ENCODE measurements at places on chromosomes 4 and X. TPM values are rescaled to one million over a fixed set of nuclear protein-coding genes. Genes with fewer than 3 reads are reported as not detected.

GRCh38 chrX:109760209-109760921, 27.3 kb upstream of the ACSL4 start:
- H3K36me3 ChIP-seq, result no peaks in the 10 kb centered on the region
- H3K4me3 ChIP-seq, result no peak overlapping the region
- no peaks in the 10 kb centered on the region for H3K4me1 ChIP-seq
- H3K27me3 ChIP-seq, result no peaks in the 10 kb centered on the region
- H3K27ac ChIP-seq, result no peak overlapping the region

SMIM14 gene
- total RNA-seq, result 127 TPM

DNA sequence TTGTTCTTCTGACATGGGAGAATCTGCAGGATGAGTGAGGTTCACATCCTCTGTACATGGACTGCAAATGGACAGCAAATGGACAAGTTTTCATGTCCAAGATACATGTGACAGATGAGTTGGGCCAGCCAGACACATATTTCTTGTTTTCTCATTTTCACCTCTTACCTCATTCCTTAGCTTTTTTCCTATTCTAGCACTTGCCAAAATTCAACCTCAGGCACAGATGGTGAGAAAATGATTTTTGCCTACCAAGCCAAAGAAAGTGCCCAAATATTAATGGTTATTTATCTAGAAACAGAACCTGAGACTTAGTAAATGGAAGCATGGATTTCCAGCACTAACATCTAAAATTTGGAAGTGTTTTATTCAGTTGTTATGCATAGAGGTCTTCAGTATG, 402.2 kb downstream of the AFF2 start:
- no peak overlapping the region for H3K27ac ChIP-seq
- H3K4me1 ChIP-seq, result no peaks in the 10 kb centered on the region
- H3K27me3 ChIP-seq, result no peaks in the 10 kb centered on the region
- H3K4me3 ChIP-seq, result no peak overlapping the region
- no peak for DNase-seq

DNA sequence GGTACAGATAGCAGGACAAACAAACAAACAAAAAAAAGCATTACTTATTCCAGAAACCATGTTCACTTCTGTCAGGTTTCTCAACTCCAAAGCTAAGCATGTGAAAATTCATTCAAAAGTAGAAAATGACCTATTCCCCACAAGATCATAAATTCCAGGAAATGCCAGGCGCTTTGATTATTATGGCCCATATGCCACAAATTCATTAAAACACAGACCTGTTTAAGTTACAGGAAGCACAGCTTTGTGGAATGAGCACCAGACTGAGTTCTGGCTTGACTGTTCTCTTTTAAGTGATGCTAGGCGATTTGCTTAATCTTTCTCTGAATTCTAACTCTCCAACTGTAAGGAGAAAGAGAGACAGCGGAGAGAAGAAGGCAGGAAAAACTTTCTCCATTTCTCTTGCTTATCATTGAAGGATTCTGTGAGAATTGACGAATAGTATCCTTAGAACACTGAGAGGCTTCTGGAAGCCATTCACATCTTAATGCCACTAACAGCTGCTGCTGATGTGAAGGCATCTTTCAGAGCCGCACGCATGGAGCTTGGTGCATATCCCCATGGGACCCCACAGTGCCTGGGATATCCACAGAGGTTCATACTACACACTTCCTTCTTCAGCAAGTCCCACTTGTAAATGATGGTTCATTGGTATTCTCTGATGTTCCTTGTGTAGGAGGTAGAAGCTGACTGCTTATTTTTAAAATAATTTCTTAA, 138.0 kb downstream of the ZNF674 start:
- no peaks in the 10 kb centered on the region for H3K36me3 ChIP-seq
- no peak for DNase-seq
- H3K4me3 ChIP-seq, result no peak overlapping the region

GRCh38 chrX:7146703-7147412, 654 bp upstream of the STS start:
- peak overlapping the region; percentile 91 for H3K27ac ChIP-seq
- H3K4me1 ChIP-seq, result peaks cover 7% of the 10 kb centered on the region
- DNase-seq, result peak; percentile 80

DNA sequence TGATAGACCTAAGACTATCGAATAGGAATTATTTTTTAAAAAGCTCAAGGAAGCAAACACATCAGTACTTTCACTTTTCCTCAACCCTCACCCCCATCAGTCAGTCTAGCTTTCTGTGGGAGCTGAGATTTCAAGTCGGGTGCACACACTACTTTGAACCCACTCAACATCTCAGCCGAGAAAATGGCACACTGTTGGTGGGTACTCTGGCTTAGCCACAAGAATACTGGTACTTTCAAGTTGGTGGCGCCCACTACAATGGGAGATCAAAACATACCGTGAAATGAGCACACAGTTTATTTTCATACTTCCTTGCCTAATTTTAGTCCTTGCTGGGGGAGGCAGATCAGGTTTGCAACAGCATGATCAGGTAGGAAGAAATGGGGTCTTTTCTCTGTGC, 10.2 kb downstream of the CD40LG start:
- no peaks in the 10 kb centered on the region for H3K27me3 ChIP-seq
- H3K4me1 ChIP-seq, result no peaks in the 10 kb centered on the region
- H3K4me3 ChIP-seq, result no peak overlapping the region

DNA sequence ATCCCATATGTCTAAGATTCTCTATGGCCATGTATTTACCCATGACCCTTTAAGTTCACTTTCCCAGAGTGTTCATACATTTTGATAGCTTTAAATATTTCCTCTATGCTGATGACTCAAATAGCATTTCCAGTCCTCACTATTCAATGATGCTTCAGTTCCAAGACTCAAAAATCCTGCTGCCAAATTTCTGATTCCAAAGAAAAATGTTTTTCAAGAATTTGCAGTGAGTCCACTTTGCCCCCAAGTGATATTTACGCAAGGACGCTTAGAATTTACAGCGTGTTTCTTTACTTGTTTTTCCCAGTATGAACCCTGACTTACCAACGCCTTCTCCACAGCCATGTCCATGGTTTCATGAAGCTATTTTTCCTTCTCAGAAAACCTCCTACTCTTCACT, 127.9 kb upstream of the PCDH18 start:
- H3K27me3 ChIP-seq, result no peaks in the 10 kb centered on the region
- no peak for DNase-seq
- H3K36me3 ChIP-seq, result no peaks in the 10 kb centered on the region
- no peak overlapping the region for H3K27ac ChIP-seq

DNA sequence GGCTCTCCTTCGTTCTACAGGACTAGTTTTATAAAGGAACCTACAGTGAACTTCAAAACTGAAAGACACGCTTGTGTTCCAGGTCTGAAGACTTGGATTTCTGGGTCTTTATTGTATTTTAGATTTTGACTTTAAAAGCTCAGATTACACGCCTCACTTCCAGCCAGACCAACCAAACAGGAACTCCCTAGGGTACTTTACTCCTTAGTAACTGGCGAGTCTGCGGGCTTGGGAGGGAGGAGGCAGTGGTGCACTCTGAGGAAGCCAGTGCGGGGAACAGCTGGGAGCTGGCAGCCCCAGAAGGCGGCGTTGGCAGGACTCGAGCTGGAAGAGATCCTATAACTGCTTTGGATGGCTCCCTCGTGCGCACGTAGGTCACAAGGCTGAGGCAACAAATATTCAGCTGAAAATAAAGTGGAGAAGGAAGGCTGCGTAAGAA, 391 bp upstream of the PHKA1 start:
- peak overlapping the region; percentile 57 for H3K27ac ChIP-seq
- no peaks in the 10 kb centered on the region for H3K27me3 ChIP-seq
- H3K4me3 ChIP-seq, result peak overlapping the region; percentile 48
- no peaks in the 10 kb centered on the region for H3K36me3 ChIP-seq
- H3K4me1 ChIP-seq, result no peaks in the 10 kb centered on the region

GRCh38 chrX:19670854-19671620, 155.7 kb upstream of the MAP3K15 start:
- H3K4me1 ChIP-seq, result no peaks in the 10 kb centered on the region
- H3K36me3 ChIP-seq, result no peaks in the 10 kb centered on the region
- peak overlapping the region; percentile 69 for H3K27ac ChIP-seq
- H3K27me3 ChIP-seq, result no peaks in the 10 kb centered on the region
- DNase-seq, result peak; percentile 67
- peak overlapping the region; percentile 8 for H3K4me3 ChIP-seq

DNA sequence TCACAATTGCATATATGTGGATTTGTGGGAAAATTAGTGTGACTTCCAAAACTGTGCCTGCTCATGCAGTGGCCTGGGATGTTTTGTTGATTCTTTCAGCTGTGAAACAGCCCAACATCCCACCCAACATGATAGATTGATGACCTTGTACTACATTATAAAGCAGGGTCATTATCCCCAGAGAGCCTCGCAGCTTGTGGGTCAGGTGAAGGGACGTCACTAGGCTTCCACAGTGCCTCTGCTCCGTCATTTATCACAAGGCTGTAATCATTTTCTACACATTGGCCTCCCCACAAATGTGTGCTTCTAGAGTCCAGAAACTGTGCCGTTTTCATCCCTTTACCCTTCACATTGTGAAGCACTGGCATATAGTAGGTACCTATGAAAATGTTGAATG, 31.6 kb downstream of the ALPK1 start:
- no peaks in the 10 kb centered on the region for H3K36me3 ChIP-seq
- H3K27me3 ChIP-seq, result no peaks in the 10 kb centered on the region
- no peak overlapping the region for H3K4me3 ChIP-seq
- H3K27ac ChIP-seq, result no peak overlapping the region

DNA sequence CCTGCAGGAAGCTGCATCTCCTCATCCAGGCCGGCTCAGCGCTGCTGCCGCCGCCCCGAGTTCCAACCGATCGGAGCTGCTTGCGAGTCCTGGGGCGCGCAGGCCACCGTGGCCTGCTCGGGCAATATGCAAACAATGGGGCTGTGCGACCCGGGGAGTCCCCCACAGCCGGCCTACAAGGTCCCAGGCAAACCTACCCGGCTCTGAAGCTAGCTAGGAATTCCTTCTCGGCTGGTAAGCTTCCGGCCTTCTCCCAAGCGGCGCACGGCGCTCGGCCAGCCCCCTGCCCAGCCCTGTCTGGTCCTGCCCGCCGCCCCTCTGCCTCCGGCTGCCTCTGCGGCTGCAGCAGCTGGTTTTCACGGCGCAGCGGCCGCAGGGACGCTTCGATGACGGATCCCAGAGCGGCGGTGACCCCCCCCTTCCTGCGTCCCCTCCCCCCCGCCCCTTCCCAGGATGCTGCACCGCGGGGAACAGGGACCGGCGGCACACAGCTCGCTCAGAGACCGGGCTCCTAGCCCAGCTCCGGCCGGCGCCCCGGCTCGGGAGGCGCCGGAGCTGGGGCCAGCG, 59.4 kb downstream of the TSC22D3 start:
- H3K36me3 ChIP-seq, result no peaks in the 10 kb centered on the region
- peak overlapping the region; percentile 71 for H3K27ac ChIP-seq
- H3K4me1 ChIP-seq, result peaks cover 2% of the 10 kb centered on the region
- H3K27me3 ChIP-seq, result peaks cover 3% of the 10 kb centered on the region

DNA sequence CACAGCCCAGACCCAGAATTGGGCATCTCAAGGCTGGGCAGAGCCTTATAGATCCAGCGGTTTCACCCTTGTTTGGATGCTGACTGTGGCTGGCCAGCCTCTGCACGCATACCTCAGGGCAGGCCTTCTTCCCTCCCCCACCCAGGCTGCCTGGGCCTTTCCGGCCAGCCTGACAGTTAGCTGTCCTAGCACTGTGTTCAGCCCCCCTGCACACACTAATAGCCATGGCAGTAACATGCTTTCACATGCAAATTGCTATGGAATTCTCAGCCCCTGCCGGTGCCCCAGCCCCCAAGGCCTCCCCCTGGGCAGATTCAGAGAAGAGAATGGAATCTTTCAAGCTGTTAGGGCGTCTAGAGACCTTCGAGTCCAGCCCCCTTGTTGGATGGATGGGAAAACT, 17.7 kb downstream of the EFNB1 start:
- H3K4me1 ChIP-seq, result peaks cover 14% of the 10 kb centered on the region
- DNase-seq, result no peak
- no peak overlapping the region for H3K27ac ChIP-seq
- H3K27me3 ChIP-seq, result no peaks in the 10 kb centered on the region
- H3K4me3 ChIP-seq, result no peak overlapping the region

DNA sequence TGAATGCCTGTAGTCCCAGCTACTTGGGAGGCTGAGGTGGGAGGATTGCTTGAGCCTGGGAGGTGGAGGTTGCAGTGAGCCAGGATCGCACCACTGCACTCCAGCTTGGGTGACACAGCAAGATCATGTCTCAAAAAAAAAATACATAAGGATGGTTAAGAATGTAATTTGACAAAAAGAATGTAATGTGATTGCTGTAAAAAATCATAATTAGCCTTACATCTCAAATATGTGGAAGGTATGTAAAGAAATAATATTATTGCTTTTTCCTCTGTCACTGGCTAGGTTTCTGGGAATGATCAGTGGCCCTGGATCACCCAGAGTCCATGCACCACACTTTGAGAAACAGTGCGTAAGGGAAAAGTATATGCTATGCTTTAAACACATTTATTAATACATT, 106.1 kb upstream of the C1GALT1C1 start:
- no peak for DNase-seq
- H3K36me3 ChIP-seq, result no peaks in the 10 kb centered on the region
- H3K4me1 ChIP-seq, result no peaks in the 10 kb centered on the region
- H3K27me3 ChIP-seq, result no peaks in the 10 kb centered on the region
- no peak overlapping the region for H3K27ac ChIP-seq

MSN gene
- total RNA-seq, result 27.5 TPM

DCAF12L2 gene
- 0.08 TPM for total RNA-seq

SPANXC gene
- total RNA-seq, result not detected

GPR173 gene
- 1.2 TPM for total RNA-seq

NXF2 gene
- total RNA-seq, result not detected

- H3K4me3 ChIP-seq, result no peak overlapping the region
- H3K4me1 ChIP-seq, result no peaks in the 10 kb centered on the region
- DNase-seq, result no peak
- H3K27me3 ChIP-seq, result no peaks in the 10 kb centered on the region
- no peak overlapping the region for H3K27ac ChIP-seq
Measured at GRCh38 chr4:87974856-87975462, 555 bp upstream of the SPP1 start.

SHISA3 gene
- total RNA-seq, result 0.86 TPM

- H3K4me1 ChIP-seq, result no peaks in the 10 kb centered on the region
- DNase-seq, result peak; percentile 20
- H3K36me3 ChIP-seq, result no peaks in the 10 kb centered on the region
- H3K27me3 ChIP-seq, result no peaks in the 10 kb centered on the region
Measured at GRCh38 chrX:70033348-70034051, 16.2 kb downstream of the AWAT2 start.

RHOH gene
- total RNA-seq, result 2.6 TPM

ZNF157 gene
- total RNA-seq, result not detected

DNA sequence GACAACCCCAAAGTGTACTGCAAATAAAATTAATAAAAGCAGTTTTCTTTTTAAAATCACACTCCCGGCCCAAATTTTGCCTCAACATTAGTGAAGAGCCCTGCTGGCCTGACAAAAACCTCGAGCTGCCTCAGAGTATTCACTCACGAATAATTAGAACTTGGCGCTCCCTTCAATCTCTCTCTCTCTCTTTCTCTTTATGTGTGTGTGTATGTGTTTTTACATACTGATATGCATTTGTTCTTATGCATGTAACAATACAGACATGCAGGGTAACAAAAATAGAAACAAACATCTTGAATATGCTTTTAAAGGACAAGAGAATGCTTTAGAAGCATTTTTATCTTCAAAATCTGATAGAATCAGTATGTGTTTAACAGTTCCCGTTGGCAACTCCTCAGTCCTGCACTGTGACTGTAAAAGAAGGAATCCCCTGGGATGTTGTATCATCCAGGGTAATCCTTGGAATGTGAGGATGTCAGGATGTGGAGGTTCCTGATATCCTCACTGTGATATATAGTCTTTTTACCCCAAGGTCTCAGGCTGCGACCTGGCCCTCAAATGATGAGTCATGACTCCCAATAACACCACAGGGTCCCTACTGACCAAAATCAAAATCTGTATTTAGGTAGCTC, 53.0 kb downstream of the PTCHD1 start:
- no peaks in the 10 kb centered on the region for H3K27me3 ChIP-seq
- H3K4me3 ChIP-seq, result no peak overlapping the region
- no peak for DNase-seq
- no peaks in the 10 kb centered on the region for H3K36me3 ChIP-seq
- no peaks in the 10 kb centered on the region for H3K4me1 ChIP-seq

Data from colonic mucosa (tissue), 4 donors.